ENCODE measurements at places on chromosomes 2 and 18.

GRCh38 chr2:133235968-133236367 is 332.3 kb downstream of the NCKAP5 start:
- no peak for DNase-seq

DNA sequence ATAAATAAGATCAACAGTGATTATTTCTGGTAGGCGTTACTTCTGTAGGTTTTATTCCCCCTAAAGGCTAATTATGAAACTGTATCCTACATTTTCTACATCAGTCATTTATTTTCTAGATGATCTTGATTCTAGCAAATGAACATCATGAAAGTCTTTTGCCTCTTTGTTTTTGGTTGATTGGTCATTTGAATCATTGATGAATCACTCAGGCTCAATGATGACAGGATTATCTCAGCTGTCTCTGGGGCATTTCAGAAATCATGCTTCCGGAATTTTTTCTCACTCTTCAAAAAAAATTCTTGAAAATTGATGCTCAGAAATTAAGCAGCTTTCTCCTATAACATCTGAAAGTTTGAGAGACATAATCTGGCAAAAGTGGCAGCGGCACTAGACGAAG is 298.9 kb upstream of the TCF4 start:
- DNase-seq: no peak

GRCh38 chr2:4408321-4408720 is 704.9 kb downstream of the DCDC2C start:
- DNase-seq: no peak

DNA sequence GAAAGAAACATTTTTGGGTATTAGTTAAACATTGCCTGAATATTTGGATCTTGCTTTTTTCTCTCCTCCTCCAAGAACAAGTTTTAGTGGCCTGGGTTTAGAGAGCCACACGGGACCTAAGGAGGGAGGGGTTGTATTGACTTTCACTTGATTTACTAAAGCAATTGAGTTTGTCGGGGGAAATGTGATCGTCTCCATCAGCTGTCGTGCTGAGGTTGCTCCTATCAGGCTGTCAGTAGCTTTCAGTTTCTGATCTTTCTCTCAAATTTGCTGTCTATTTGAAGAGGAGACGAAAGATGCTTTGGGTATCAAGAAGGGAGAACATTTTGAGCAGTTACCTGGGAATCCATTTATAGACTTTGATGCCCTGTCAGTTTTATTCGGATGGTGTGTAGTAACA is 106.0 kb downstream of the SETBP1 start:
- DNase-seq: no peak

All from NCI-H1105 (cell line).